Naive thymus-derived CD8-positive, alpha-beta T cell (primary cell): ENCODE measurements at places on chromosomes 5 and 9.

GRCh38 chr9:75941066-75941465 is 50.6 kb downstream of the PCSK5 start:
- H3K4me1 ChIP-seq = peaks cover 55% of the 10 kb centered on the region
- no peak for DNase-seq
- no peak overlapping the region for H3K27ac ChIP-seq
- no peak overlapping the region for H3K4me3 ChIP-seq

DNA sequence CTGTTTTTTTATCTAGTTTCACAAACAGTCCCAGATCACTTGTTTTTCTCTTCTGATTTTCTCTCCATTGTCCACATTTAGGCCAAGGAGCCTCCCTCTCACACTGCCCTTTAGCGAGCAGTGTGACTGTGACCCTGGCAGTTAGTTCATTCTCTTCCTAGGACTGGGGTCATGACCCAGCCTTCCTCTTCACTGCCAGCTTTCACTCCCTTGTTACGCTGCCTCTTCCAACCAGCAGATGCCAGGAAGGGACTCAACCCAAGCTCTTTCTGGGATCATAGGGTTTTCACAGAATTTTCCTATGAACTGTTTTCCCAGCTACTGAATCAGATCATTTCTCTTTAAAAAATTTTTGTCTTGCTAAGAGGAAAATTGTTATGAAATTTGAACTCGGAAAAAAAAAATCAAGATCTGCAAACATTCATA is 70.9 kb downstream of the LMNB1 start:
- peaks cover 16% of the 10 kb centered on the region for H3K4me1 ChIP-seq
- no peak overlapping the region for H3K4me3 ChIP-seq
- no peaks in the 10 kb centered on the region for H3K27me3 ChIP-seq
- no peak for DNase-seq
- peak overlapping the region; percentile 69 for H3K27ac ChIP-seq
- no peaks in the 10 kb centered on the region for H3K36me3 ChIP-seq

DNA sequence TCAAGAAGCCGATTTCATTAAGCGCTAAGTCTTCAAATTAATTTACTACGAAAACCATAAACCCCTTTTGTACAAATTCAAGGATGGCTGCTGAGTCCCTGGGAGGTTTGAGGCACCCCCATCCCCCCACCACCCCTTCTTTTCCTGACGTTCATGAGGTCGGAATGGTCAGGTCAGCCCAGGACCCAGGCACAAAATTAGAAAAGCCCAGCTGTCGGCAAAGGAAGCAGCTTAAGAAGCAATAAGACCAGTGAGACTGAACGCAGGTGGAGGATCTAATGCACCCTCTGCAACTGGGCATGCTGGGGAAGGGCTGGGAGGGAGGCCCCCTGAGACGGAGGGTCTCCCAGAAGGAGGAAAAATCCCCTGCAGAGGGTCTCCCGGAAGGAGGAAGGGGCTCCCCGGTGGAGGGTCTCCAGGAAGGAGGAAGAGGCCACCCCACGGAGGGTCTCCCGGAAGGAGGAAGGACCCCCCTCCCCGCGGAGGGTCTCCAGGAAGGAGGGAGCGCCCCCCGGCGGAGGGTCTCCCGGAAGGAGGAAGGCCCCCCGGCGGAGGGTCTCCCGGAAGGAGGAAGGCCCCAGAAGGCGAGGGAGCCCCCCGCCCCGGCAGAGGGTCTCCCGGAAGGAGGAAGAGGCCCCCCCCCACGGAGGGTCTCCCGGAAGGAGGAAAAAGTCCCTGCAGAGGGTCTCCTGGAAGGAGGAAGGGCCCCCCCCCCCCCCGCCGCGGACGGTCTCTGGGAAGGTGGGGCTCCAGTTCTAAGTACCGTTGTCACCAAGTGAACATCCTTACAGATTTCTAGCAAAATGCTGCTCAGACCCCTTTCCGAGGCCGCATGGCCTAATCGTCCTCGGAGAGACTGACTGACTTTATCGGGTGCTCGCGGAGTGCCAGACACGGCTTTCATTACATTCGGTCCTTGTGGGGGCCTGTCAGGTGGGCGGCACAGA is 74.4 kb upstream of the FCN1 start:
- no peak for DNase-seq
- H3K4me3 ChIP-seq = no peak overlapping the region
- peaks cover 4% of the 10 kb centered on the region for H3K27me3 ChIP-seq
- H3K36me3 ChIP-seq = no peaks in the 10 kb centered on the region
- no peak overlapping the region for H3K27ac ChIP-seq
- H3K4me1 ChIP-seq = no peaks in the 10 kb centered on the region

DNA sequence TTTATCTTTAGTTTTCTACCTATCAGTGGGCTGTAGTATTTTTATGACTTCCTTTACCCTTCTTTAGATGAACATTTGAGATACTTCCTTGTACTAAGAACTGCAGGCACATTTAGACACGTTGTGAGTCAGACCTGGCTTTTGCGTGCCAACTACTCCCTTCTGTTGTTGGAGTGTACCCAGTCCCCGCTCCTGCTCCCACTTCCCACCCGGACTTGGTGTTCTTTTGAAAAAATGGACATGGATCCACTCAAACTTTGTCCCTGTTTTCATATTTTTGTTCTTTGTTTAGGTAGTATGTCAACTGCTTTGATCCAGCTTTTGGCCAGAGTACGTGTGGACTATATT is 60.7 kb downstream of the PARP8 start:
- H3K36me3 ChIP-seq = no peaks in the 10 kb centered on the region
- peaks cover 80% of the 10 kb centered on the region for H3K4me1 ChIP-seq
- DNase-seq = no peak
- H3K27me3 ChIP-seq = no peaks in the 10 kb centered on the region

DNA sequence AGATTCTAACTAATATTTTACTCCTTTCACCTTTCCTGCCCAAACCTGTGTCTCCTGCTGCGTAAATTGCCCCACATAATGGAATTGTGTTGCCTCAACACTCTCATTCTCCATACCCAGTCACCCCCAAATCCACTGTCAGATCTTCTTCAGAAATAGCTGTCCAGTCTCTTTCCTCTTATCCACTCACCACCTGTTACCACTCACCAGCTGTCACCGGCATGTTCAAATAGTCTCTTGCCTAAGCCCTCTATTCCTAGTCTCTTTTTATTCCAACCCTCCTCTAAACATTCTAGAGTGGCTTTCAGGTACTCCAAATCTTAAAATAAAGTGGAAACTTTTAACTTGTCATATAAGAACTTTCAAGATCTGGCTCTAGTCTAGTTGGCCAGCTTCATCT is 262.0 kb upstream of the FBXL7 start:
- no peaks in the 10 kb centered on the region for H3K4me1 ChIP-seq
- no peak overlapping the region for H3K27ac ChIP-seq

- H3K27me3 ChIP-seq = peaks cover 1% of the 10 kb centered on the region
- H3K27ac ChIP-seq = no peak overlapping the region
- DNase-seq = no peak
Measured at GRCh38 chr5:130002183-130002582, 97.9 kb downstream of the CHSY3 start.

GRCh38 chr5:145768863-145769262 is 66.3 kb downstream of the PRELID2 start:
- no peak overlapping the region for H3K27ac ChIP-seq
- peaks cover 2% of the 10 kb centered on the region for H3K4me1 ChIP-seq
- no peaks in the 10 kb centered on the region for H3K36me3 ChIP-seq
- no peak for DNase-seq
